Activated naive CD8-positive, alpha-beta T cell treated with anti-CD3 and anti-CD28 coated beads, Interleukin-2, amount 10 ng/mL, durations not matched to agents 7 days and 5 days (primary cell): ENCODE measurements at places on chromosomes 6 and 20. TPM values are rescaled to one million over a fixed set of nuclear protein-coding genes. Genes with fewer than 3 reads are reported as not detected.
A peak's percentile ranks its signal among the peaks of the same experiment; 100 is the strongest.

- H3K27me3 ChIP-seq, result no peaks in the 10 kb centered on the region
- H3K4me1 ChIP-seq, result no peaks in the 10 kb centered on the region
- no peak overlapping the region for H3K27ac ChIP-seq
- H3K4me3 ChIP-seq, result no peak overlapping the region
- H3K36me3 ChIP-seq, result no peaks in the 10 kb centered on the region
These were observed 326.7 kb upstream of the NOX3 start for GRCh38 chr6:155782320-155782731.

- no peaks in the 10 kb centered on the region for H3K27me3 ChIP-seq
- H3K4me1 ChIP-seq, result no peaks in the 10 kb centered on the region
- no peak overlapping the region for H3K4me3 ChIP-seq
- no peak overlapping the region for H3K27ac ChIP-seq
These were observed 52.2 kb downstream of the SAMD5 start for GRCh38 chr6:147560670-147561069.

DNA sequence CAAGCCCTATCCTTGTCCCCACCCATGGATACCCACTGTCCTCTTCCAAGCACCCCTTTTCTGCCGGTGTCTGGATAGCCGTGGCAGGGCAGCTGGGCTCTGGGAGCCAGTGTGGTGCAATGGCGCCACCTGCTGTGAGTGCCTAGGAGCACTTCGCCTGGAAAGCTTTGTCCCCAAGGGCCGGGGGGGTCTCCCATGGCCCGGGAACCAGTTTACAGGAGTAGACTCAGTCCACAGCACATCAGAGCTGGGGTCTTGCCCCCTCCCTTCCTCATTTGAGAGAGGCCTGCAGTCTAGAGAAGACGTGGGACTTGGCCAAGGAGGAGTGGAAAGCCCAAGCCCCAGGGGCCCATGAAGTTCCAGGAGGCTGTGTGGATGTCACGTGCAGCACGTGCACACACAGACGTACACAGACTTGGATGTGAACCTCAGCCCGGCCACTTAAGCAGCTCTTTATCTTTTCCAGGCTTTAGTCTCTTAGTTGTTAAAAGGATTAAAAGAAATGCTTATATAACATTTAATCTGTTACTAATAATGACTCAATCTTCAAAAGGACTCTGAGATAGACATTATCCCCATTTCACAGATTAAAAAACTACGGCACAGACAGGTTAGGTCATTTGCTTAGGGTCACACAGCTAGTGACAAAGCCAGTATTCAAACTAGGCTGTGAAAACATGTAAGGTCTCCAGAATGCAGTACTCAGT is 40.9 kb upstream of the CDH22 start:
- peak; percentile 75 for DNase-seq
- H3K27me3 ChIP-seq, result no peaks in the 10 kb centered on the region
- H3K4me1 ChIP-seq, result peaks cover 18% of the 10 kb centered on the region
- peak overlapping the region; percentile 34 for H3K27ac ChIP-seq
- H3K4me3 ChIP-seq, result no peak overlapping the region

- no peak overlapping the region for H3K27ac ChIP-seq
- no peaks in the 10 kb centered on the region for H3K36me3 ChIP-seq
- H3K4me1 ChIP-seq, result peaks cover 6% of the 10 kb centered on the region
- H3K27me3 ChIP-seq, result peaks cover 7% of the 10 kb centered on the region
- DNase-seq, result no peak
- no peak overlapping the region for H3K4me3 ChIP-seq
These were observed 48.4 kb upstream of the CDYL start for GRCh38 chr6:4727671-4728435.

DNA sequence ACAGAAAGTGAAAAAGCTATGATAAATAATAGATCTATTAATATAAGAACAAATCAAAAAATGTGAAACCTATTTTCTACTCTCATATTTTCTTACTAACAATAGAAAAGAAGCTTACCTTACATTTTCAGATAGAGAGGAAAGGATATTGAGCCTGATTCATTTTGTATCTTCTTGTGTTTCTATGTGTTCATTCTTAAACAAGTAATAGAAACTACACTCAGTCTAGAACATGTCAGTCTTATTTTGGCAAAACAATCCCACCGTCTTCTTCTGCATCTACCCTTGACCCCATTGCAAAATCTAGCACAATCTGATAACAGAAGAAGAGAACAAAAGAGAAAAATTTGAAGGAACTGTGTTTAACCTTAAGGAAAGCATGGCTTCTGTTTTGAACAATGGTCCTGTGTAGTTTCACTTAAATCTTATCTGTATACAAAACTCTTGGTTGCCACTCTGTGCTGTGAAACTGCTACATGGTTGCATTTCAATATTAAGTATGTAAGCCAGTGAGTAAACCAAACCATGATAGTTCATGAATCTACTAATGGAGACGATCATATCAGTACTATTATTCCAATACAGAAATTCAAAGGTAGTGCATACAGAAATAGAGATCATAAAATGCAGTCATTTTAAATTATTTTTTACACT is 69.5 kb upstream of the LGSN start:
- H3K36me3 ChIP-seq, result no peaks in the 10 kb centered on the region
- H3K27me3 ChIP-seq, result peaks cover 3% of the 10 kb centered on the region
- no peak overlapping the region for H3K4me3 ChIP-seq
- peaks cover under 1% of the 10 kb centered on the region for H3K4me1 ChIP-seq

DNA sequence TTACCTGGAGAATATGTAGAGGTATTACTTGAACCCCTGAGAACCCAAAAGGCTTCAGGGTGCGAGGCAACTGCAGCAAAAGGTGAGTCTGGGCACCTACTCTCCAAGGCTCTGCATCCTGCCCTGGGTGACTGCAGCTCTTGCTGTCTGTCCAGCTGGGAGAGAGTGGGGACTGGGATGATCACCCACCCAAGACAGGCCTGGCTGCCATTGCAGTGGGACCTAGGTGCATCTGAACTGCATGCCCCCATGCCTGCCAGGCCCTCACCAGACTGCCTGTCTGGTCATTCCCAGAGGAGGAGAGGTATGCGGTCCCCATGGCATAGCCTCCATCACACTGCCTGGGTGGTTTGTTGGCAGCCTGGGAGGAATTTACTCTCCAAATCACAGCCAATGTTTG is 563.9 kb downstream of the TFAP2A start:
- H3K4me3 ChIP-seq, result no peak overlapping the region
- H3K4me1 ChIP-seq, result no peaks in the 10 kb centered on the region
- H3K27ac ChIP-seq, result no peak overlapping the region
- DNase-seq, result no peak

DNA sequence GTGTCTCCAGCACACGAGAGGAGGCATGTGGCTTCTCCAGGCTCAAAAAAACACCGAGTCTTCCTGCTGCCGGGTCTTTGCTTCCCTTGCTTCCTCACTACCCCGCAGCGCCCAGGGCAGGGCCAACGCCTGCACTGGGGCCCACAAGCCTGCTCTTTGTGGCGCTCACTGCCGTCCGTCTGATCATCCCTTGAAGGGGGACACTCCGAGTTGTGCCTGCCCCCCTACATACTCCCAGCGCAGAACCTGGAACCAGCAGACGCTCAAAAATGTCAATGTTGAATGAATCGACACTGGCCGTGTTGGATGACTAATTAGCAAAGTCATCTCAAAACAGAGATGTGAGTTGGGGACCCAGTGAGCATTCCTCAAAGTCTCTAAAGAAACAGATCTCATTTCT is 8.1 kb upstream of the ARFGAP1 start:
- H3K27me3 ChIP-seq, result peaks cover 8% of the 10 kb centered on the region
- H3K27ac ChIP-seq, result no peak overlapping the region
- peaks cover 5% of the 10 kb centered on the region for H3K4me1 ChIP-seq
- no peaks in the 10 kb centered on the region for H3K36me3 ChIP-seq
- H3K4me3 ChIP-seq, result no peak overlapping the region

DNA sequence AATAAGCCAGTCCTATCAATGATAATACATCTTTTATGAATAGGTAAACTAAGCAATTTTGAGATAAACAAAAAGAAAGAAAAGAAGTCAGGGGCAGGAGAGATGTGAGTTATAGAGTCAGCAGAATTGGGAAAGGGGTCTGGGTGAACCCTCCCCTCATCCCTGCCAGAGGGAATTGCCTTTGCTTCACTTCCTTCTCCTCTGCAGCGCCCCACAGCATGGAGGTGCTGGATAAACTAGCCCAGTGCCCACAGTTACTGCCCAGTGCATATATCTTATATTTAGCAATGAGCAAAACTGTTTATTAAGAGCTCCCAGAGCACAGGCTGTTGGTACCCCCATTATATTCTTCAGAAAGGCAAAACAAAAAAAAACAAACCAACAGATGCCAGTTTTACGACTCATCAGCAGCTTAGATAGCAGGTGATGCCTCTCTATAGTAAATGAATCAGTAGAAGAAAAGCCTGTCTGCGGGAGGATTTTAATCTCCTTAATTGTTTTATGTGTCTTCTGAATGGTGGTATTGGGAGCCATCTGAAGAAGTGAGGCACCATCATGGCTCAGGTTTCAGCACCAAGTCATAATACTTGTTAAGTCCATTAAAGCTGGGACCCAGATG is 419.2 kb downstream of the EPM2A start:
- no peaks in the 10 kb centered on the region for H3K36me3 ChIP-seq
- no peaks in the 10 kb centered on the region for H3K4me1 ChIP-seq
- no peak overlapping the region for H3K4me3 ChIP-seq

GRCh38 chr6:18260448-18261106 is 3.8 kb downstream of the DEK start:
- peaks cover 42% of the 10 kb centered on the region for H3K36me3 ChIP-seq
- peak overlapping the region; percentile 97 for H3K4me3 ChIP-seq
- H3K27me3 ChIP-seq, result no peaks in the 10 kb centered on the region
- peak overlapping the region; percentile 60 for H3K27ac ChIP-seq
- peaks cover 45% of the 10 kb centered on the region for H3K4me1 ChIP-seq

- DNase-seq, result peak; percentile 49
- H3K4me1 ChIP-seq, result peaks cover 58% of the 10 kb centered on the region
- H3K4me3 ChIP-seq, result peak overlapping the region; percentile 78
- peak overlapping the region; percentile 54 for H3K27ac ChIP-seq
These were observed 5.1 kb downstream of the RREB1 start for GRCh38 chr6:7112741-7113313.

DNA sequence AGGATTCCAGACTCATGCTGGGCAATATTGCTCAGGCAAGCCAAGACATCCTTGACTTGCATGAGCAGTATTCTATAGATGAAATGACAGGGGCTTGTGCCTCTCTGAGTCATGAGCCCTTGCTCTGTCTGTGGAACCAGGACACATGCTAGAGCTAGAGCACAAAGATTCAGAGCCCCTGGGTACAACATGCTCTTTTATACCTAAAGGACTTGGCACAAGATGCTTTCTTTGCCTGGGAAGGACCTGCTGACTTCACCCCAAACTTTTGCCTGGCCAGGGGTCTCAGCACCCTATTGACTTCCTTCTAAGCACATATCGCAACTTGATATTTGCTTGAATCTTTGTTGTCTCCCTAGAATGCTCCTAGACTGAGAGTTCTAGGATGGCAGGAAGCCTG is 27.4 kb downstream of the TGM6 start:
- H3K36me3 ChIP-seq, result no peaks in the 10 kb centered on the region
- no peak overlapping the region for H3K4me3 ChIP-seq
- no peaks in the 10 kb centered on the region for H3K4me1 ChIP-seq
- H3K27me3 ChIP-seq, result peaks cover 34% of the 10 kb centered on the region

- H3K4me1 ChIP-seq, result peaks cover 11% of the 10 kb centered on the region
- H3K27me3 ChIP-seq, result peaks cover 72% of the 10 kb centered on the region
- H3K36me3 ChIP-seq, result no peaks in the 10 kb centered on the region
- DNase-seq, result peak; percentile 49
- peak overlapping the region; percentile 72 for H3K4me3 ChIP-seq
These were observed 20.0 kb upstream of the NFATC2 start for GRCh38 chr20:51562332-51563173.

GRCh38 chr20:57564951-57565642 is 4.2 kb downstream of the PCK1 start:
- H3K36me3 ChIP-seq, result no peaks in the 10 kb centered on the region
- no peaks in the 10 kb centered on the region for H3K4me1 ChIP-seq
- H3K27ac ChIP-seq, result no peak overlapping the region

GRCh38 chr6:128663238-128663637 is 142.8 kb upstream of the PTPRK start:
- no peak overlapping the region for H3K27ac ChIP-seq
- peaks cover 2% of the 10 kb centered on the region for H3K36me3 ChIP-seq
- no peaks in the 10 kb centered on the region for H3K27me3 ChIP-seq

- H3K36me3 ChIP-seq, result no peaks in the 10 kb centered on the region
- no peak for DNase-seq
- H3K27ac ChIP-seq, result no peak overlapping the region
- H3K4me1 ChIP-seq, result no peaks in the 10 kb centered on the region
- H3K27me3 ChIP-seq, result peaks cover 10% of the 10 kb centered on the region
- H3K4me3 ChIP-seq, result no peak overlapping the region
These were observed 71.9 kb downstream of the TMEM170B start for GRCh38 chr6:11609324-11610071.

DNA sequence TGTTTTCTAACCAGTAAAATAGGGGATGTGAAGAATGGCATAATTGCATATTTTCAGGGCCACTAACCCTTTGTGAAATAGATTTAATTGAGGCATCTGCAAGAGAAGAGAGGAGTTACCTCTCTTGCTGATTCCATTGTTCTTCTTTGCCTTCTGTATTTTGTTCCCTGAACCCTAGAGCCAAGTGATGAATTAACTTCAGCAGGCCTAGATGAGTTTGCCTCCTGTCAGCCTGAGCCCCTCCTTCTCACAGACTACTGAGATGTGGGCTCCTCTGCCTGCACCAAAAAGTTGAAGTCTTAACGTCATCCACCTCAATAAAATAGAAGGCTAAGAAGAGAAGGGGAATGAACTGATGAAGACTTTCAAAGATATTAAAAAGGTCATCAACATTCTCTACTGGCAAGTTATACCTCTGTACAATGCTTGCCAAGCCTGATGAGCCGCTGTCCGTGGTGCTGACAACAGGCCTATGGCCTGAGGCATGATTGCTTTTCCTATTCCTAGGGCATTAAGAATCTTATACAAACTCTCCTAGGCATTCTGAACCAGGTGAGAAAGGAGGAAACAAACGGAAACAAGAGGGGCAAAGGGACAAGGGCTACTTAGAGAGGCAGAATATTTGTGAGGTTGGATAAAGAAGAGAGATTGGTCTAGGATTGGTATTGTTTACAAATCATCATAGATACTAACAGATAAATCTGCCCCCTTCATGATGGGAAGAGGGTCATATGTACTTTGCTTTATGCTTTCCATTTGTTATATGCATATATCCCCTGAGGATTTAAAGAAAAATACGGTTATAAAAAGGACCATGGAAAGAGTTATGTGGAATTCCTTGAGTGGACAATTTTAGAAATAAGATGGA is 46.8 kb downstream of the CD24 start:
- H3K36me3 ChIP-seq, result no peaks in the 10 kb centered on the region
- no peak overlapping the region for H3K4me3 ChIP-seq
- peaks cover 27% of the 10 kb centered on the region for H3K27me3 ChIP-seq
- no peaks in the 10 kb centered on the region for H3K4me1 ChIP-seq
- peak; percentile 58 for DNase-seq

- H3K4me1 ChIP-seq, result no peaks in the 10 kb centered on the region
- H3K27ac ChIP-seq, result no peak overlapping the region
- no peak for DNase-seq
These were observed 197.9 kb downstream of the CDH4 start for GRCh38 chr20:61449916-61450315.

Gene FAM83C
- total RNA-seq, result not detected

Gene CD93
- total RNA-seq, result 0.47 TPM

Gene CCN5
- not detected for total RNA-seq

Gene CGA
- not detected for total RNA-seq

Gene RHAG
- total RNA-seq, result not detected

Gene CASS4
- total RNA-seq, result 14.2 TPM
